Spleen (tissue), 13 donors: ENCODE measurements at places on chromosomes 1 and 21.

- no peak overlapping the region for H3K4me3 ChIP-seq
- DNase-seq, result no peak
- no peaks in the 10 kb centered on the region for H3K27me3 ChIP-seq
- peaks cover 75% of the 10 kb centered on the region for H3K36me3 ChIP-seq
These were observed 28.3 kb downstream of the CD160 start for GRCh38 chr1:145747398-145748247.

DNA sequence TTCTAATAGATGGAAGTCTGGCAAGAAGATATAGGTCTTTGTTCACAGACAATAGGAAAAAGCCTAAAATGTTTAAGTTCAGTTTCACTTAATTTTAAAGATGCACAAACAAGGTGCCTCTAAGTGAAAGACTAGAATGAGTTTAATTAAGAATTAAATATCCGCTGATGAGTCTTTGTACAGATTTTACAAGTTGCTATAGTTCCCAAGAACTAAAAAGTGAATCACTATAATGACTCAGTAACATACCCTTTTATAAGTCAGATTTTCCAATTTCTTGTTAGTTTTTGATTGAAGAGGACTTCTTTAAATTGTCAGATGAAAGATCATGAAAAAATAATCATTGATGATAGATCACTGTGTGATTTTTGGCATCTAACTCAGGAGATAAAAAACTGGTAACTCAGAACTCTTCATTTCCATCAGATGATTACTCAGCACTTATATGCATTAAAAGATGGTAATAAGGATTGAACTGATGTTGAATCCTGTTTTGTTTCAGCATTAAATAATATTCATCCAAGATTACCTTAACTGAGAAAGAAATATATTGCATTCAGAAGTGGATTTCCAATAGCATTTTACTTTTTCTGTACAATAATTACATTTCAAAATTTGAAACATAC lies 59.0 kb upstream of the ST6GALNAC3 start:
- H3K4me1 ChIP-seq, result no peaks in the 10 kb centered on the region
- no peak for DNase-seq
- no peak overlapping the region for H3K27ac ChIP-seq
- H3K4me3 ChIP-seq, result no peak overlapping the region
- H3K27me3 ChIP-seq, result no peaks in the 10 kb centered on the region
- no peaks in the 10 kb centered on the region for H3K36me3 ChIP-seq

DNA sequence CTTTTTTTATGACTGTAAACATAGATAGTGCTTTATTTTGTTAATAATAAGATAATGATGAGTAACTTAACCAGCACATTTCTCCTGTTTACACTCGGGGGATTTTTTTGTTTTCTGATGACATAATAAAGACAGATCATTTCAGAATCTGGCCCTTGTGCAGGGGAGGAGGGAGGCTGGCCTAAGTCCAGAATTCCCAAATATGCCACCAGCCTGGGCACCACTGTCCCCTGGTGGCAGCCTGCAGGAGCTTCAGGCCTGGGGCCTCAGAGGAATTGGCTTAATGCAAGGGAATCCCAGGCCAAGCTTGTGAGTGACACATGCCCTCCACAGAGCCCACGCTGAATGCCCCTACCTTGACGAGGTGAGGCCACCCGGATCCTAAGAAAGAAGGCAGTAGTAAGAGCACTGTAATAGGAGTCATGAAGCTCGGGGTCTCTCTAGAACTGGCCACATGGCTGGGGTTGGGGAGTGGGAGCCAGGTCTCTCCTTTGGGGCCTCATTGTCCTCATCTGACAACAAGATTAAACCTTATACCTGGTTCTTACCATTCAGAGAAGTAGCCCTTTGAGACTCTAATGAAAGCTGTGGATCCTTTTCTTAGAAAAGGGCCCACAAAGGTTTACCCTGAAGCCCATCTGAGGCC lies 24.1 kb downstream of the ETNK2 start:
- no peak for DNase-seq
- peaks cover 4% of the 10 kb centered on the region for H3K36me3 ChIP-seq
- peaks cover 9% of the 10 kb centered on the region for H3K4me1 ChIP-seq

DNA sequence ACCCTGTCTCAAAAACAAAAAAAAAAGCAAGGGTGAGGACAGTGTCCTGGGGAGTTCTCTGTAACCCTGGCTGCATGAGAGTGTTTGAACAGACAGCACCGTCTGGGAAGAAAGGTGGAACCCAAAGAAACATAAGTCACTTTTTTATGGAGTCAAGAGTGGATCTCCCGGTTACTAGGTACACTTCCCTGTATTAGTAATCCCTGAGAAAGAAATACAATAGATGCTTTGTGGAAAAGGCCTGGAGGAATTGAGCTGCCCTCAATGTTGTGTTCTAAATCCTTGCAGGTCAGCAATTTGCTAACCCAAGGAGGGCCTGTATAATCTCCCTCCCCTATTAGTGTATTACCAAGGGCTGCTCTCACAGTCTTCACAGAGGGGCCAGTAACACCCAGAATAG lies 16.6 kb downstream of the DEGS1 start:
- H3K27me3 ChIP-seq, result no peaks in the 10 kb centered on the region
- DNase-seq, result no peak
- H3K4me3 ChIP-seq, result no peak overlapping the region
- H3K36me3 ChIP-seq, result no peaks in the 10 kb centered on the region
- no peak overlapping the region for H3K27ac ChIP-seq
